OCI-M1 (cell line): ENCODE measurements at places on chromosomes 12 and 14.

- DNase-seq: no peak
Measured at GRCh38 chr12:120071493-120072020, 45.0 kb downstream of the RAB35 start.

GRCh38 chr12:112803620-112804282 lies 12.2 kb downstream of the RPH3A start:
- no peak for DNase-seq

- no peak for DNase-seq
Measured at GRCh38 chr12:130966443-130967030, 12.8 kb downstream of the ADGRD1 start.

GRCh38 chr14:90544566-90544965 lies 147.7 kb downstream of the CALM1 start:
- DNase-seq: no peak

GRCh38 chr14:92963301-92964123 lies 40.6 kb downstream of the CHGA start:
- no peak for DNase-seq

DNA sequence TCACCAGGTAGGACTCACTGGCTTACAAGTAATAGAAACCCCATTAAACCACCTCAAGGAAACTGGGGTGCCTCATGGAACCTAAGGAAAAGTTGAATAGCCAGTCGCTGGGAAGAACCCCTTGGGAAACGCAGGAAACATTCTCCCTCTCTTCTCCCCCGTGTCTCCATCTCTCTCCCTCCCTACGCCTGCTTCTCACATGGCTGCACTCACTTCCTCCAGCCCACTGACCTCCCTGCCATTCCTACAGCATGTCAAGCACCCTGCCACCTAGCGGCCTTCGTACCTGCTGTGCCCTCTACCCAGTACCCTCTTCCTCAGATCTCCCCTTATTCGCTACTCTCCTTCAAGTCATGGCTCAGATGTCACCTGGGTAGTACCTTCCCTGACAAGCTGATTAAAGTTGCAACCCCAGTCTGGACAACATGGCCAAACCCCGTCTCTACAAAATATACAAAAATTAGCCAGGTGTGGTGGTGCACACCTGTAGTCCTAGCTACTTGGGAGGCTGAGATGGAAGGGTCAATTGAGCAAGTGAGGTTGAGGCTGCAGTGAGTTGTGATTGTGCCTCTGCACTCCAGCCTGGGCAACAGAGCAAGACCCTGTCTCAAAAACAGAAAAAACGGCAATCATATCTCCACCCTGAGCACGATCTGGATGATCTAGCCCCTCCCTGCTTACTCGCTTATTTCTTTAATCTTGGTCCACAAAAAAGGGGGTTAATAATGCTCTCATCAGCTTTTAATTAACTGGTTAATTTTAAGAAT lies 6.4 kb upstream of the DTX1 start:
- peak; percentile 37 for DNase-seq

DNA sequence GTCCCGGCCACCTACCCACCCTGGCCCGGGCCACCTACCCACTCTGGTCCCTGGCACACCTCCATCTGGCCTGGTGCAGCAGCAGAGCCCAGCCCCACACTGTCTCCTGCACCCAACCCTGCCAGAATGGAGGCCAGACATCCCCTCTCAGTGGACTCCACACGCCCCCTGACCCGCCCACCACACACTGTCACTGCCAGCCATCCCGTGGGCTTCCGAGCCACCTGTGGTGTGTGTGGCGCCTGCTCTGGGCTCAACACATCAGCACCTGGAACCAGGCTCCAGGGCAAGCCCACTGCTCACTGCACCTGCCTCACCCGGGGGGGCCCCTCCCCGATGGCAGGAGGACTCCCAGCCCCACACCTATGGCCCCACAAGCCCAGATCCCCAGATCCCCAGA lies 50.5 kb downstream of the FBRSL1 start:
- no peak for DNase-seq
